ENCODE measurements at places on chromosomes 11 and 22.

- DNase-seq, result no peak
Observed at GRCh38 chr22:26431261-26431995, 2.4 kb downstream of the ASPHD2 start.

DNA sequence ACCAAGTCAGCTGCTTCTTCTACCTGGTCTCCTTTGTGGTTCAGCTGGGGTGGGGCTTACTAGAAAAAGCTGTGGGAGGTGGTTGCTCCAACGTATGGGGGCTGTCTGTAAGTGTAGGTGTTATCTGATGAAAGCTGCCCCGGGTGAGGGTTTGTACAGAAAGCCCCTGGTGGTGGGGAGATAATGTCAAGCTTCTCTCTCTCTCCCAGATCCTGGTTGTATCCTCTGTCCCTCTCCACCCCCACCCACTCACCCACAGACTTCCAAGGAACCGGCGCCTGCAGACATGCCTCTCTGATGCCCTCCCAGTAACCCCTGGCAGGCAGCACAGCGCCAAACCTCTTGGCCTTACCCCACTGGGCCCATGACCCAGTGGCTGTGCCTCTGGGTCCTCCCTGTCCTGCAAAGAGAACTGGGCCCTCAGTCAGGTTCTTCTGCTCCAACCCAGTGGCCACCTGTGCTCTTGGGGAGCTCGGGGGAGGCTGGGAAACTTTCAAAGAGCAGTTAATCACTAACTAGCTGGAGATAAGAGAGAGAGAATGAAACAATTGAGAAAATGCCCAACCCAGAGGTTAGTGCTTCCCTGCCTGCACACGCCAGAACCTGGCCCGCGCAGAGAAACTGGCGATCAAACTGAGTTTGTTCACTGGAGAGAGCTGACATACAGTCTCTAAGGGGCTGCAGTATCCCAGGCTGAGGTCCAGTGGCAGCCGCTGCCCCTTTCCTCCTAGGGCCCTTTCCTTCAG is 20.4 kb upstream of the EHF start:
- DNase-seq, result no peak

DNA sequence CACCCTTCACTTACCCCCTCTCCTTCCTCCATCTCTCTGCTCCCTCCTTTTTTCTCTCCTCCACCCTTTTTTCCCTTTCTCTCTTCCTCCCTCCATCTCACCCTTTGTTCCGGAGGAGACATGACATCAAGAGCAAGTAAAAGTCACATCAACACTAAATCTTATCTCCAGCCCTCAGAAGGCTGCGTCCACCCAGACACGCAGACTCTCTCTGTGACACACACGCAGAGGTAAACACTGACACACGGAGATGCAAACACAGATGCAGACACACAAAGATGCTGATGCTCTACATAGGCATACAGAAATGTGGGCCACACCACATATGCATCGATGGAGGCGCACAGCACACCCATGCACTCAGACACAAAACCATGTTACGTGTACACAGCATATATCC is 27.0 kb downstream of the NRXN2 start:
- DNase-seq, result no peak

DNA sequence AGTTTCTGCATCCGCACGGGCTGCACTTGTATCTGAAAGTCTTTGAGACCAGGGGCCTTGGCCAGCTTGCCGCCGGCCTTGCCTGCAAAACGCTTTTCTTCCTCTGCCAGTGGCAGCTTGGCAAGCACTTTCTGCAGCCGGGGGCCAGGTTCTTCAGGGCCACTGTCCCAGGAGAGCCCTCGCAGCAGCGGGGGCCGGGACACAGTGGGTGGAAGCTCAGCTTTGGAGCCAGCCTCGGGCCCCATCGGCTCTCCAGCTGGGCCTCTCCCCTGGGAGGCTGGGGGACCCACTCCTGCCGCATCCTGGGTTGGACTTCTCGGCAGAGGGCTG is 57.5 kb upstream of the LYVE1 start:
- DNase-seq, result no peak

DNA sequence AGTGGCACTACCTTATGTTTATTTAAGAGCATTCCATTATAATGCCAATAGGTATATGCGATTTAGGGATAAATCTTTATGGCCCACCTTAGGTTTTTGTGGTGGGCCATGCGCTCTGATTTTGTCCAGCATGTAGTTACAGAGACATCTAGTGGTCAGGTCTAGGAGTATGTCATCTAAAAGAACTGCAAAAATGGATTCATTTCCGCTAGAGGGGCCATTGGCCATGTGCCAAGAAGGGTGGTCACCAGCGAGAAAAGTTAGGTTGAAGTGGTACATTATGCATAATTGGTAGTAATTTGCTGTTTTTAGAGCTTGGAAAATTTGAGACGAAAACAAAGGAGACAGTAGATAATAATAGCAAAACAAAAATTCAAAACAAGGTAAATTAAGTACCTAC is 27.7 kb downstream of the LRRC4C start:
- DNase-seq, result no peak

DNA sequence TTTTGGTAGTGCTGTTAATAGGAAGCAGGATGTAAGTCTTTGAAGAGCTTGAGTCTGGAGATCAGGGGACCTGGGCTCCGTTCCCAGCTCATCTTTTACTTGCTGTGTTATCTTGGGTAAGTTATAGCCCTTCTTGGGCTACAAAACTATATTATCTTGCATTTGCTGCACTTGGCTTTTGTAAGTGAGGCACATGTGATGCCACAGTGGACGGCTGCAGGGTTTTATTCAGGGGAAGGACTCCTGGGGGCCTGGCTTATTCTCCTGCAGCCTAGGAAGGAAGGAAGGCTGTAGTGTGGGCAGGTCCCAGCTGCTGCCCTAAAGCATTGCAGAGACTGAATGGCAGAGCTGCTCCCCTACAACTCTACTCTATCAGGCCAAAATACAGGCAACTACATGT is 6.4 kb downstream of the CD82 start:
- DNase-seq, result no peak

- no peak for DNase-seq
Observed at GRCh38 chr11:105004021-105004420, 18.9 kb downstream of the CASP5 start.

DNA sequence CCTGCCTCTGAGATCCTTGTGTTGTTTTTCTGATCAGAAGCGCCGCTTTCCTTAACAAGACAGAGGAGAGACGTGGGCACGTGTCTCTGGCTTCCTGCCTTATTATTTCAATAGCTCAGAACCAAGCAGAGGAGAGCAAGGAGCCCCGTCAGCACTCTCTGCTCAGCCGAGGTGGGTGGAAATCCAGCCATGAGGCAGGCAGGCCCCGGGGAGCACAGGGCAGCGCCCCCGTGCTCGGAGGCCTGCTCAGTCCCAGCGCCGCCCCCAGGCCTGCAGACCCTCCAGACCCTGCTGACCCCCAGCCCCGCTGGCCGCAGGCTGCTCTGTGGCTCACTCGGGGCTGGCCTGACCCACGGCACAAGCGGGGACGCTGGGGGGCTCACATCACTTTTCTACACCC is 162.8 kb downstream of the BRD1 start:
- DNase-seq, result no peak

DNA sequence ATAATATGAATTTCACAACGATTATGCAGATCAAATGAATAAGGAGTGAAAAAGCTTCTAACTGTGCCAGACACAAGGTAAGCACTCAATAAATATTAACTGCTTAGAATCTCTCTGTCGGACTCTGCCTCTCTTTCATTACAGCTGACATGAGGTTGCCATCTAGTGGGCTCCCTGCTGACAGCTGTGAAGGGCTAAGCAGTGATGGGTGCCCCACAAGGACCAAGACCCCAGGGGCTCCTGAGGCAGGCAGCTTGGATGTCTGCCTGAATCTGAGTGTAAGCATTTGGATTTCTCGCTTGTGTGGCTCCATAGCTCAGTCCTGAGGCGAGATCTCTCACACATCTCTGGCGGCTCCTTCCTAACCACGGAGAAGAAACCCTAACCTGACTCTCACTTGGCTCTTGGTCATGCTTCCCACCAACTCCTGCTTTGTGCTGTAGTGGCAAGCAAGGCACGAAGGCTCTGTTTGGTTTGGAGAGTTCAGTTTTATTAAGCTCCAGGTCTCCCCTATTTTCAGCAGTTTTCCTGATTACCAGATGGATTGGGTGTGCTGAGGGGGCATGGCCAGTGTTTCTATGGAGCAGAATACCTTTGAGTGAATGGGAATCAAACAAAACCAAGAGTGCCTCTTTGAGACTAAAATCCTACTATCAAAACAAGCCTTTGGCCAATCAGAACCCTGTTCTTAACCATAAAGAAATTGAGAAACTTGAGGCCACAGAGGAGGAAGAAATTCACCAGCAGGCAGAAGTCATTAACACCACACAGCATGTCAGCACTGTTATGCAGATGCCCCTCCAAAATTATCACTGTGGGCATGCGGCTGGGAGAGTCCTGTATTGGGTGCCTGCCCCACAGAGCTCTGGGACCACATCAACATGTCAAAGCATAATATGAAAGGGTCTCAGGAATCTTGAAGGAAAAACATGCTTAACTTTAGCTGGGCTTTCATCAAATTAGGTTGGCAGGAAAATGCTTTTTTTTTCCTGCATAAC is 152.8 kb upstream of the NTM start:
- no peak for DNase-seq

GRCh38 chr11:86459002-86459385 is 84.3 kb downstream of the CCDC81 start:
- DNase-seq, result no peak

GRCh38 chr11:25566298-25567200 is 765.4 kb upstream of the ANO3 start:
- DNase-seq, result no peak

DNA sequence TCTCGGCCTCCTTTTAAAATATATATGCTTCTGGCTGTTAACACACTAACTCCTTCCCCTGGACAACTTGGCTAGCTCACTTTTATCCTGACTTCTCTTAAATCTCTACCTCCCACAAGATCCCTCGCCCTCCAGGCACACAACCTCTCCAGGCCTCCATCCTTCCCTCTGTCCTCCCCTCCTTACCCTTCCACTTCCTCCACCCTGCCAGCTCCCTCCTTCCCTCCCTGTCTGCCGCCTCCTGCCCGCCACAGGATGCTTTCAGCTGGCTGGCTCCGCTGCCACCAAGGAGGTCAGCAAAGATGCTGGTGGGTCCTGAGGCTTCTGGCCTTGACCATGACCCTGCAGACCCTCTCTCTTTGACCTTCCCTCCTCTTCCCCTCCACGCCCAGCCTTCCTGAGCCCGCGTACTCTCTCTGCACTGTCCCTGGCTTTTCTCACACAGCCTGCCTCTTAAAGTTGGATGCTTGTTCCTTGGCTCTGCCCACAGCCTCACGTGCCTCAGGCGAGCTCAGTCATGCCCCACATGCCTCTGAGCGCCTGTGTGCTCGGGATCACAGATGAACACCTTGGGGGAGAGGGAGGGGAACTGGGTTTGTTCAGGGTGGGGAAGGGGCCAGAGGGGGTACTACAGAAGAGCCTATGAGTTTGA is 6.7 kb downstream of the NFAM1 start:
- DNase-seq, result peak; percentile 59

- DNase-seq, result no peak
Observed at GRCh38 chr11:72767203-72768062, 15.2 kb upstream of the ARAP1 start.

DNA sequence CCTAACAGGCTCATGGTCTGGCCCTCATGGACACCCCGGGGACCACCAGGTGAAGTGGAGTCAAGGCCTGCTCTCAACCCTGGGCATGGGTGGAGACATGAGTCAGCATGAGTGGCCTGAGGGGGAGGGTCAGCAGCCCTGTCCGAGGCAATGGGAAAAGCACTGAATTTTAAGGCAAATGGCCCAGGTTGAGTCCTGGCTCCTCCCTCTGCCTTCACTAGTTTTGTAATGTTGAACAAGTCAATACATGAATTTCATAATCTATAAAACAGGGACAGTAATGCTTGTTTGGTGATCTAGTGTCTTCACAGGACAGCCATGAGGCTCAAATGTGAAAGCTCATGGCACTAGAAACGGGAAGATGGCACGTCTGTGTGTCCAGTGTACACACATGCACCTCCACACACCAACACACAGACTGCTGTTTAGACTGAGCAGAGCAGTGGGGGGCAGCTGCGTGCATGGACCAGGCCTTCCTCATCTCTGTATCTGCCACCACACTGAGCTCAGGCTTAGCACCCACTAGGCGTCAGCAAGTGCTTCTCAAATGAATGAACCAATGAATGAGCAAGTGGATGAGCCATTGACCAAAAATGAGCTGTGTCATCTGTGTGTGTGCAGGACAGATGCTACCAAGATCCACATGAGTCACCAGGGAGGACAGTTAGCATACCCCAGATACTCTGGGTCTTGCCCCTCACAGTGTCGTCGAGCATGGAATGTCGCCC is 63.4 kb downstream of the NRXN2 start:
- no peak for DNase-seq

DNA sequence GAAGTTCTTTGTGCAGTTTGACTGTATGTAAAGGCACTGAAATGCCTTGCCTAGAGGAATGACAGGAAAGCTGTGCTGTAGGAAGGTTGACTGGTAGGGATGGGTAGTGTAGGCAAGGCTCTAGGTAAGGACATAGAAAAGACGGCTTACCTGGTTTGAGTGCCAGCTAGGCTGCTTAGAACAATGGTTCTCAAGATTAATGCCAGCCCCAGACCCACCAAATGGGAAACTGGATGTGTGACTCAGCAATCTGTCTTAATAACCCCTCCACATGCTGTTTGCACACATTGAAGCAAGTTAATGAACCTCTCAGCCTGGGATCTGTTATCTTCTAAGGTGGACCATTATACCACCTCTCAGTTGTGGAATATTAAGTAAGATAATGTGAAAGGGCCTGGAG is 3.7 kb downstream of the RPS3 start:
- no peak for DNase-seq

DNA sequence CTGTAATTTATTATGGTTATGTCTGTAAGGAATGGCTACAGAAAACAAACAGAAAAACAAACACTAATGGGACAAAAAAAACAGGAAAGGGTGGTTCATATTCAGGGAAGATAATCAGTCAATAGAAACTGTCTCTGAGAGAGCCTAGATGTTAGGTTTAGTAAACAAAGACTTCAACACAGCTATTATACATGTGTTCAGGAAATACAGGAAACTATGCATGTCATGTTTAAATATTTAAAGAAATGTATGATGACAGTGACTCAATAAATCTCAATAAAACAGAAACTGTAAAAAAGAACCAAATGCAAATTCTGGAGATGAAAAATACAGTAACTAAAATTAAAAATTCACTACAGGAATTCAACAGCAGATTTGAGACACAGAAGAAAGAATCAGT is 76.0 kb downstream of the PACS1 start:
- DNase-seq, result no peak

GRCh38 chr11:23429569-23429968 is 569.3 kb upstream of the CCDC179 start:
- no peak for DNase-seq

- DNase-seq, result no peak
Observed at GRCh38 chr11:60836866-60837515, 4.9 kb upstream of the CCDC86 start.

All from DMS79 (cell line).